CD4-positive, CD25-positive, alpha-beta regulatory T cell (primary cell): ENCODE measurements at places on chromosomes 5 and 9.

GRCh38 chr9:89434636-89435035, 63.3 kb downstream of the SEMA4D start:
- DNase-seq, result no peak
- no peaks in the 10 kb centered on the region for H3K27me3 ChIP-seq
- H3K4me3 ChIP-seq, result no peak overlapping the region
- peak overlapping the region; percentile 47 for H3K27ac ChIP-seq
- H3K4me1 ChIP-seq, result peaks cover 94% of the 10 kb centered on the region

DNA sequence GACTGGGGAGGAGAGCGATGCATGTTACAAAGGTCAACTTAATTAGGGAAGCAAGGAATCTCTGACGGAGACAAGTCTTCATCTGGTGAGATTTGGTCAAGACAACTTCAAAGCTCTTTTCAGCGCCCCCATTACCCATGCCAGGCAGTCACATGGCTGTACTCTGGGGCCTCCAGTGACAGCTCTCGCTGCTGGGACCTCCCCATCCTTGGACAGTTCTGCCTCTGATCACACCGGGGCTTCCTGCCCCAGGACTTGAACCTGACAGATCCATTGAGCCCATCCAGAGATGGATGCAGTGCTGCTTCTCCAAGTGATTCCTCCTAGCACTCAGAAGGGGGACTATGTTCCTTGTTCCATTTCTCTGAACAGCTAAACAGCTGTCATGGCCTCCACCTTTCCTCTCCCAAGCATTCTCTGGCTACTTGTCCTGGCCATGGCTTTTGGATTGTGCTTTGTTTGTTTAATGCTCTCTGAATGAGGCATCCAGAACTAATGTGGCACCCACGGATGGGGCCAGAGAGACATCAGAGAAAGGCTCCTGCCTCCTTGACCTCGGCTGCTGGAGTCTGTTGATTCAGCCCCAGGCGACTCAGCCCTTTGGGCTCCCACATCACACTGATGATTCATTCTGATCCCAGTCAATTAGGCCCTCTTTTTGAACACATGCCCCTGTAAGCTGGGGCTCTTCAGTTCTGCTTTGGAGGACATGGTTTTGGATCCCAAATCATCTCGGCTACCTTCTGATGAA, 122.1 kb upstream of the ADAMTS16 start:
- no peak overlapping the region for H3K4me3 ChIP-seq
- no peak overlapping the region for H3K27ac ChIP-seq
- no peaks in the 10 kb centered on the region for H3K4me1 ChIP-seq
- H3K36me3 ChIP-seq, result no peaks in the 10 kb centered on the region

- no peaks in the 10 kb centered on the region for H3K4me1 ChIP-seq
- H3K36me3 ChIP-seq, result no peaks in the 10 kb centered on the region
- H3K4me3 ChIP-seq, result no peak overlapping the region
- no peaks in the 10 kb centered on the region for H3K27me3 ChIP-seq
- H3K27ac ChIP-seq, result no peak overlapping the region
- no peak for DNase-seq
These were observed 31.8 kb upstream of the FRRS1L start for GRCh38 chr9:109198736-109199382.

- H3K27ac ChIP-seq, result no peak overlapping the region
- no peak for DNase-seq
- H3K36me3 ChIP-seq, result no peaks in the 10 kb centered on the region
- no peak overlapping the region for H3K4me3 ChIP-seq
These were observed 13.2 kb downstream of the EPB41L4B start for GRCh38 chr9:109307380-109308240.
